ENCODE measurements at places on chromosomes 11 and 22. TPM values are rescaled to one million over a fixed set of nuclear protein-coding genes. Genes with fewer than 3 reads are reported as not detected.

The RFPL1 gene
- total RNA-seq, result not detected

The GPHA2 gene
- not detected for total RNA-seq

The OR4D6 gene
- not detected for total RNA-seq

The CDC42BPG gene
- total RNA-seq, result not detected

The OR10A2 gene
- not detected for total RNA-seq

The MRGPRE gene
- not detected for total RNA-seq

The ADM gene
- total RNA-seq, result 9.2 TPM

- no peak for DNase-seq
Observed at GRCh38 chr11:35102267-35102666, 36.7 kb upstream of the CD44 start.

GRCh38 chr11:77069336-77069968 lies 2.7 kb downstream of the CAPN5 start:
- no peak for DNase-seq

- DNase-seq, result no peak
Observed at GRCh38 chr11:61162092-61162941, 1.1 kb upstream of the VPS37C start.

DNA sequence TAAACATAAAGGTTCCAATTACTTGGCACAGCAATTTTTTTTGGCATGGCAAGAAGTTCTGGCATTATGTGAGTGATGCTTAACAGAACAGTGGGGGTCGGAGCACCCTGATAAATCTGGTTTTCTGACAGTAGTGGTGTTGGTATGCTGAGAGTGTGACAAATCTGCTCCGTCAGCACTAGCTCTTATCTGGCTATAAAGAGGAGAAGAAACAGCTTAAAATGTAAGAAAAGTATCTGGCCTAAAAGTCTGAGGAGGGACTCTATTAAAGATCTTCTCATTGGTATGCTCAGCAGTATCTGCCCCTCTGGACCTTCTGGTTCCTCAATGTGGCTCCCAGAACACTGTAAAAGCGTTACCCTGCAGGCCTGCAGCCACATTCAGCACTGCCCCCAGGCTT lies 137.4 kb downstream of the PLEKHA7 start:
- no peak for DNase-seq

DNA sequence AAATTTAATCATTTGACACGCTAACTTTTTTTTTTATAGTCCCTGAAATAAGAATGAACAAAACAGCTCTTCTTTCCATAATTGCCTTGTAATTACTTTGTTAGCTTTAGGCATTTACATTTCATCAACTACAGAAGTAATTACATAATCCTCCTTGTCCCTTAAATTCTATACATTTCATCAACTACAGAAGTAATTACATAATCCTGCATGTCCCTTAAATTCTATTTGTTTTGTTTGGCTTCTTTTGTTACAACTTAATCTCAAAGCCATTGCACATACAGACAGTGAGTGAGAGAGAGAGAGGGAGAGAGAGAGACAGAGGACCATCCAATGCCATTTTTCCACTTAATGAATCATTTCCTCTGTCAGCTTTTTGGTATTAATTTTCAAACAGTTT lies 873.2 kb downstream of the METTL15 start:
- DNase-seq, result no peak

- DNase-seq, result no peak
Observed at GRCh38 chr11:61007383-61007955, 36.0 kb downstream of the CD6 start.

GRCh38 chr11:5274395-5274794 lies 4.7 kb upstream of the HBE1 start:
- DNase-seq, result no peak

GRCh38 chr22:50276143-50276542 lies 6.0 kb upstream of the MAPK11 start:
- no peak for DNase-seq

DNA sequence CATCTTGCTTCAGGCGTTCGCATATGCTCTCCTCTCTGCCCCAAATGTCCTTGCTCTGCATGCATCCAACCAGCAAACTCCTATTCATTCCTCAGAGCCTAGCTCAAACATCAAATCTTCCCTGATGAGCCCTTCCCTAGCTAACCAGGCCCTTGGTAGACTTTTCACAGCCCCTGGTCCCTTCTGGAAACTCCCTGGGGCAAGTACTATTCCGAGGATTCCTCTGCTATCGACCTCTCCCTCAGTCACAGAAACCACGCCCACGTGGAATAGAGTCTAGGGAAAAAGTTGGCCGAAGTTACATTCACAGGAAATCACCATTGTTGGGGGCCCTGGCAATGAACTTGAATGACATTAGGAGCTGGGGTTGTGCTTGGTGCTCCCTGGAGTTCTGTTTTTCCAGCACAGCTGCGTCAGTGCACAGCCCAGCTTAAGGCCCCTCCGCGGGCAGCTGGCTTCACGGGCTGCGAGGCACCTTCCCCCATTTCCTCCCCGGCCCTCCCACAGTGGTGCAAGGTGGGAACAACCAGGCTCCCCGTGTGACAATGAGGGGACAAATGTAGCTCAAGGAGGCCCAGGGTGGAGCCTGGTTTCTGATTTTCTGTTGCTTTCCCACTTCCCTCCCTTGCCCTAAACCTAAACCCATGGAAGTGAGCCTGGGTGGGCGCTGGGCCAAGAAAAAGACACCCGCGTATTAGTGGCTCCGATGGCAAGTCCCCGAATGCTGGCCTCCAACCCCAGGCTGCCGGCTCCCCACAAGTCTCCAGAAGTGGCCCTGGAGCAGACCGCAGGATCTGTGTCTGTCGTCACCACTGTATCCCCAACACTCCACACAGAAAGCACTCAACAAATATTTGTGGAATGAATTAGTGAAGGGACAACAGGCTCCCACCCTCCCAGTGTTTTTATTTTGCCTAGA lies 4.3 kb upstream of the ATP5MGL start:
- peak; percentile 51 for DNase-seq

- no peak for DNase-seq
Observed at GRCh38 chr11:65432686-65433582, 10.3 kb downstream of the NEAT1 start.

- no peak for DNase-seq
Observed at GRCh38 chr11:46134540-46134939, 13.3 kb upstream of the PHF21A start.

DNA sequence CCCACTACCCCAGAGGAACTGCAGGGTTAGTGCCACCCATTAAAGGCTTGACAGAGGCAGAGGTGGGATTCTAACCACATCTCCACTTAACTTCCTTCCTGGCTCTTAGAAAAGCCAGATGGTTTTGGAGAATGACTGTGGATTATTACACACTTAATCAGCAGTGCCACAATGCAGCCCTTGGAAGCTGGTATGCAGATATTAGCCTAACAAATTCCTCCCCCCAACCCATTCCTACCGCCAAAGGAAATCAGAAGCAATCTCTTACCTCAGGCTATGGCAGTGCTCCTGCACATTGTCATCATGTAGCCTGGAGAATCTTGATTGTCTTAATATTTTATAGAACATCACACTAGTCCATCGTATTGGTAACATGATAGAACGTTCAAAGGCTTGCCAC lies 23.2 kb upstream of the NRGN start:
- DNase-seq, result no peak

GRCh38 chr11:95307286-95307685 lies 76.3 kb upstream of the SESN3 start:
- no peak for DNase-seq

GRCh38 chr11:110571081-110571720 lies 141.0 kb downstream of the ARHGAP20 start:
- DNase-seq, result no peak

GRCh38 chr11:77813256-77813655 lies 7.3 kb downstream of the RSF1 start:
- DNase-seq, result no peak

DNA sequence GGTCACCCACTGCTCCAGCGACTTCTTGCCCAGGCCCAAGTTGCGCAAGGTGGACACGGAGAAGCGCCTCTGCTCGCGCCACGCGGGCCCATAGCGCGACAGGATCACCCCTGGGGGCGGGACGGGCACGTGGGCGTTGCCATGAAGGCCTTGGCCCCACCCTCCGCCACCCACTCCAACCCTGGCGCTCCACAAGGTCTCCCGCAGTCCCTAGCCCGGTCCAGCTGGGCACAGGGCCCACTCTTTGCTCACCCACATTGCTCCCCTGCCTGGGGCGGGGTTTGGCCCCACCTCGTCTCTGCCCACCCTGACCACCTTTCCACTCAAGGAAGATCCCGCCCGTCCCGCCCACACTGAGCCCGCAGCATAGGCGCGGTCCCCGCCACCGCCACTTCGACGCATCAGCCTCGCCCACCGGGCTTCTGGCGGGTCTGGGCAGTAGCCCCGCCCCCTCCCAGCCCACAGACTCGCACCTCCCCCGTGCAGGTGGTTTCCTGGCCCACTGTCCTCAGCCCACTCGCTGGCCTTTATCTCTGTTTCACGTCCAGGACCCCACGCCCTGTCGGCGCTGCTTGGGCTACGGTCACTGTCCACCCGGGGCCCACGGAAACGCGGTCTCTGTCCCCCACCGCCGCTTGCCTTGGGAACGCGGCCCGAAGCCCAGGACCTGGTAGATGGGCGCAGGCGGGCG lies 12.3 kb upstream of the CYP2D6 start:
- no peak for DNase-seq

- no peak for DNase-seq
Observed at GRCh38 chr11:95461858-95462257, 230.9 kb upstream of the SESN3 start.

- DNase-seq, result no peak
Observed at GRCh38 chr11:68940651-68941323, 37.1 kb downstream of the IGHMBP2 start.

DNA sequence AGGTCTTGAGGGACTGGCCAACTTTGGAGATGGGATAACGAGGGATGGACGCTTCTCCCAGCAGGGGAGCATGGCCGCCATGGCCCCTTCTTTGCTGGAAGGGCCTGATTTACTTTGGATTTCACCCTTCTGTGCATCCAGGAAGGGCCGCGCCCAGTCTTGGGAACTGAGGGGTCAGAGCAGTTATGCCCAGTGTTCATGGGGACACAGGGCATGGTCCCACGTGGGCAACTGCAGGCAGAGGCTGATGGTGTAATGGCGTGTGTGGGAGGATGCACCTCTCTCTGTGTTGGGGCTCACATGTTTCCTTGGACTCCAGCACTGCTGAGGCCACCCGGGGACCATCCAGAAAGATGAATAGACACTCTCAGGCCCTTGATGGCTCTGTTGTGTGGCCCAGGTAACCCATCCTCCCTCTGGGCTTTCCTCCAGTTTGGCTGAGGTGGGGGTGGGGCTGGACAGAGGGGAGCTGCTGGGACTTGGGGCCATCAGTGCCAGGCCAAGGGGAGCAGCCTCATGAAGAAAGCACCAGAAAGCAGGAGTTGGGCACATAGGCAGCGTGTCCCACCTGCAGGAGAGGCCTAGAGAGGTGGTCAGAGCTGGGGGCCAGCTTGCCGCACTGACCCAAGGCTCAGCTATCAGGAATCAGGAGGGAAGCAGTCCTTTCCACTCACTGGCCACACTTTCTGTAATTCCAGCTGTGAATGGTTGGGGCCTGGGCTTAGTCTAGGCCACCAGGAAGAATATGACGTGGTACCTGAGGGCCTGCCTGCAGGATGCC lies 1033.9 kb downstream of the TBC1D22A start:
- DNase-seq, result no peak

GRCh38 chr11:44590769-44591168 lies 25.3 kb downstream of the CD82 start:
- DNase-seq, result no peak

Measured in SJSA1 (cell line).